Muscle of leg (tissue), 16 donors: ENCODE measurements at places on chromosomes 3 and 15. TPM values are rescaled to one million over a fixed set of nuclear protein-coding genes. Genes with fewer than 3 reads are reported as not detected.

UACA gene
- 117 TPM for total RNA-seq

TGM5 gene
- total RNA-seq: 0.13 TPM

SPTBN5 gene
- 6.3 TPM for total RNA-seq

MYL3 gene
- 107 TPM for total RNA-seq

- H3K27me3 ChIP-seq: no peaks in the 10 kb centered on the region
- H3K36me3 ChIP-seq: peaks cover 4% of the 10 kb centered on the region
- DNase-seq: peak; percentile 79
These were observed 15.6 kb downstream of the SMAD3 start for GRCh38 chr15:67080900-67081431.

- H3K4me3 ChIP-seq: no peak overlapping the region
- peaks cover 4% of the 10 kb centered on the region for H3K4me1 ChIP-seq
- H3K27ac ChIP-seq: no peak overlapping the region
- H3K27me3 ChIP-seq: no peaks in the 10 kb centered on the region
- H3K36me3 ChIP-seq: no peaks in the 10 kb centered on the region
- DNase-seq: no peak
These were observed 215.2 kb downstream of the ZNF621 start for GRCh38 chr3:40739971-40740370.

DNA sequence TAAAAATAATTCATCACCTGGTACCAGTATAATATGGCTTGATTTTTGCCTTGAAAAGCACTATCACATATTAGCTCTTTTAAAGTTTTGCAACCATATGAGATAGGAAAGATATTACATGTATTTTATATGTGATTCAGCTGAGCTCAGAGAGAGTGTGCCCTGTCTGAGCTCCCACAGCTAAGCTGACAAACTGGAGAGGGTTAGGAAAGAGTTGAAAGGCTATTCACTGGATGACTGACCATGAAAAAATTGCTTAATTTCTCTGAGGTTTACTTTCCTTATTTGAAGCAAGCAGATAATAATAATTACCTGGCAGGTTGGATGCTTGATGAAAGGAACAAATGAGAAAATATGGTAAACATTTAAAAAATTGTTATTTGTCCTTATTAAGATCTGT lies 97.4 kb upstream of the CCDC80 start:
- H3K4me3 ChIP-seq: no peak overlapping the region
- no peak overlapping the region for H3K27ac ChIP-seq
- no peaks in the 10 kb centered on the region for H3K36me3 ChIP-seq
- H3K4me1 ChIP-seq: no peaks in the 10 kb centered on the region

DNA sequence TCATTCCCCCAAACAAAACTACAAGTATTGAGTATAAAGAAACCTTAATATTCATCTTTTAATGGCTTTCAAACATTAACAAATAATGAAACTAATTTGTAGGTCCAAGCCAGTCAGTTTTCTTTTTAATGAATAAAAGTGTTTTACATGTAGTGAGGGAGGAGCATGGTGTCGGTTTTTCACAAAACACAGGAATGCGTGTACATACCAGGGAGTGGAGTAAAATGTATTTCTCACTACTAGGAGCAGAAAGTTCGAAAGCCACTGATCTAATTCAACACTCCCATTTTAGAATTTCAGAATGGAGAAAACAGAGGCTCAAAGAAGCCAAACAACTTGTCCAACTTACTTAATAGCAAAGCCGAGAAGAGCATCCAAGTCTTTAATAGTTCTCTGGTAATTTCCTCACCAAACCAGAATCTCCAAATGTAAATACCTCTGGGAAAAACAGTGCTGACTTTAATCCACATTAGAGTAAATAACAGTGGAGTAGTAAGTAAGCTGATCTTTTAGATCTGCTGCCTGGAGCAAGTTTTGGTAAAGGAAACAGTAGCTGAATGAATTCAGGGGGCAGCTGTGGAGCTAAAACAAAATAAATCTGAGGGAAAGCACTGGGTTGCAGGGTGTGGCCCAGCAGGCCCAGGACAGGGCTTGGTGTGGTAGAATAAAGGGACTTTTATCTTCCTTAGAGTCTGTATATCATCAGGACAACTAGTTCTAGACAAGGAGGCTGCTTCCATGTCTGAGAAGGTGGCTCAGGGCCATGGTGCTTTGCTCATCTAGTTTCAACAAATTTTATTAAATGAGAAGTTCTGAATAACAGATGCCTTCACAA lies 7.9 kb downstream of the ANP32A start:
- peaks cover 28% of the 10 kb centered on the region for H3K36me3 ChIP-seq
- peaks cover 55% of the 10 kb centered on the region for H3K4me1 ChIP-seq
- peak overlapping the region; percentile 62 for H3K27ac ChIP-seq

DNA sequence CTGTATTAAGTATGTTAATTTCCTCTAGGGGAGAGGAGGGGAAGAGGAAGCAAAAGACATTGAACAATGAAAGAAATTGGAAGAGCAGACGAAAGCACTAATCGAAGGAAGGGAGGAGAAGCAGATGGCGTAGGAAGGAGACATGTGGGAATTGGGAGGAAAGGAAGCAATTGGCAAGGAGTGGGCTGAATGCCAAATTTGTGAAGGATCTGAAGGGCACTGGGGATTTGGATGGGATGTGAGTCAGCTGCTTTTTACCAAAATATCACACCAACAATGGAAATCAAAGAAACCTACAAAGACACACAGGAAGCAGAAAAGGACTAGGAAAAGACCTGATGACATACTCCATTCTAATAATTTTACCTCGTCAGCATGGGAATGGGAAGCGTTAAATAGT lies 1029.8 kb downstream of the ROBO1 start:
- peaks cover 2% of the 10 kb centered on the region for H3K4me1 ChIP-seq
- H3K27ac ChIP-seq: peak overlapping the region; percentile 21
- no peaks in the 10 kb centered on the region for H3K27me3 ChIP-seq
- H3K36me3 ChIP-seq: no peaks in the 10 kb centered on the region
- H3K4me3 ChIP-seq: no peak overlapping the region

DNA sequence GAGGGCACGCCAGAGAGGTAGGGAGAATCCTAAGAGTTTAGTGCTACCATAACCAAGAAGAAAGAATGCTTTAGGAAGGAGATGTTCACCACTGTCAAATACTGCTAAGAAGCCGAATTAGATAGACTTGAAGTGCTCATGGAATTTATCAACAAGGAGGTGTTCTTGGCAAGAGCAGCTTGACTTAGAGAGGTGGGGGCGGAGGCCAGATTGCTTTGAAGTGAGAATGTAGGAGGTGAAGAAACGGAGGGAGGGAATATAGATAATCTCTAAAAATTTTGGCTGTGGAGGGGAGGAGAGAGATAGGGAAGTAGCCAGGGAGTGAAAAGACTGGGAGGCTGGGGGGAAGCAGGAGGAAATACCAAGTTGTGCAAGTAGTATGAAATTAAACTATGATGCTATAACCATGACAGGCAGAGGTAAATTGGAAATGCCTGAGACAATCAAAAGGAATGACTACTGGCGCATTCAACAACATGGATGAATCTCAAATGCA lies 35.5 kb downstream of the GADL1 start:
- no peaks in the 10 kb centered on the region for H3K4me1 ChIP-seq
- no peaks in the 10 kb centered on the region for H3K36me3 ChIP-seq
- no peak overlapping the region for H3K4me3 ChIP-seq
- H3K27me3 ChIP-seq: no peaks in the 10 kb centered on the region

- no peak overlapping the region for H3K27ac ChIP-seq
- no peaks in the 10 kb centered on the region for H3K36me3 ChIP-seq
- no peak overlapping the region for H3K4me3 ChIP-seq
- DNase-seq: no peak
- no peaks in the 10 kb centered on the region for H3K4me1 ChIP-seq
These were observed 66.2 kb downstream of the SCN11A start for GRCh38 chr3:38985581-38985980.
